ENCODE measurements at places on chromosomes 2 and 18. TPM values are rescaled to one million over a fixed set of nuclear protein-coding genes. Genes with fewer than 3 reads are reported as not detected.

DNA sequence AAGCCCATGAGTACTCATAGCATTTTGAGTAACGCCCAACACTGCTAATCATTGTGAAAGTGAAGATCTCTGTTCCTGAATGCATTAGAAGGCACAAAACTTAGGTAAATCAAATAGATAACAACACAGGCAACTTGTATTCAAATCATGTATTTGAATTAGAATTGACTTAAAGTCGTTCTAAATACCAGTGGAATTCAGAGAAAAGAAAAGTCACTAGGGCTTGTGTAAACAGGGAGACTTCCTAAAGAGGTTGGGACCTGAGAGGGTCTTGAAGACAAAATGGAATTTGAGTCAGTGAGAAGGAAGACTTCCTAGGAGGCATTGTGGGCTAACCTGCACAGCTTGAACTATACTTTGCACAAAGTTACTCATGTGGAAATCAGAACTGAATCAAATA, 127.2 kb downstream of the CTNNA2 start:
- no peaks in the 10 kb centered on the region for H3K4me1 ChIP-seq
- DNase-seq, result no peak
- H3K4me3 ChIP-seq, result no peak overlapping the region
- H3K27me3 ChIP-seq, result no peaks in the 10 kb centered on the region

- H3K4me3 ChIP-seq, result no peak overlapping the region
- H3K27ac ChIP-seq, result no peak overlapping the region
- peaks cover 12% of the 10 kb centered on the region for H3K27me3 ChIP-seq
- H3K4me1 ChIP-seq, result no peaks in the 10 kb centered on the region
Observed at GRCh38 chr18:75530566-75531211, 103.2 kb upstream of the SMIM21 start.

DNA sequence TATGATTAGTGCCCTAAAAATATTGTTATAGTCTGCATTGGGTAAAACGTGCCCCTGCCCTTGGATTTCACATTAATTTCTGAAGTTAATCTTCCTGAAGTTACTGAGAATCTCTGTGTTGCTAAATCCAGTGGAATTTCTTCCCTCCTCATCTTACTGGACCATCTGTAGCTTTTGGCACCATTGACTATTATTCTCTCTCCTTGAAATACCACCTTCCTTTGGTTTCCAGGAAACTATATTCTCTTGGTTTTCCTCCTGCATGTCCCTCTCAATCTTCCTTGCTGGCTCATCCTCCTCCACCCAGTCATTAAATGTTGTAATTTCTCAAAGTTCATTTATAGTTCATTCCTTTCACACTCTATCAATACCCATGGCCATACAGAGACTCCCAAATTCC, 110.6 kb upstream of the SLC35G4 start:
- H3K36me3 ChIP-seq, result no peaks in the 10 kb centered on the region
- H3K4me3 ChIP-seq, result no peak overlapping the region
- DNase-seq, result no peak

DNA sequence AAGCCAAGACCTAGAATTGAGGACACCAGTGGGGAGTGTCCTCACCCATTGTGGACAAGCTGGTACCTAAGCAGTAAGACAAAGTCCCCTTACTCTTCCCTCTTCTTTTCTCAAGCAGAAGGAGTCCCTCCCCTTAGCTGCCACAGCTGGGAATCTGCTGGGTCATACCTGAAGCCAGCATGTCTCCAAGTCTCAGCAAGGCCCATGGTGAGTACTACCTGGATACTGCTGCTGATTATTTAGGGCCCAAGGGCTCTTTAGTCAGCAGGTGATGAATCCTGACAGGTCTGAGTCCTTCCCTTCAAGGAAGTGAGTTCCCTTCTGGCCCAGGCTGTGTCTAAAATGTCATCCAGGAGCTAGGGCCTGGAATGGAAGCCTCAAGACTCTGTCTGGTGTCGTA, 198.6 kb upstream of the STK17B start:
- no peak overlapping the region for H3K27ac ChIP-seq
- H3K4me1 ChIP-seq, result no peaks in the 10 kb centered on the region
- DNase-seq, result no peak
- H3K27me3 ChIP-seq, result peaks cover 3% of the 10 kb centered on the region

GRCh38 chr2:211745295-211746097, 793.1 kb downstream of the ERBB4 start:
- H3K36me3 ChIP-seq, result no peaks in the 10 kb centered on the region
- DNase-seq, result no peak
- no peak overlapping the region for H3K4me3 ChIP-seq
- no peaks in the 10 kb centered on the region for H3K4me1 ChIP-seq
- H3K27me3 ChIP-seq, result no peaks in the 10 kb centered on the region

GRCh38 chr2:225402210-225402776, 2.8 kb downstream of the NYAP2 start:
- no peak overlapping the region for H3K27ac ChIP-seq
- H3K36me3 ChIP-seq, result no peaks in the 10 kb centered on the region
- H3K27me3 ChIP-seq, result peaks cover 15% of the 10 kb centered on the region

GRCh38 chr18:57727952-57728807, 74.9 kb downstream of the ATP8B1 start:
- no peaks in the 10 kb centered on the region for H3K27me3 ChIP-seq
- no peak overlapping the region for H3K4me3 ChIP-seq
- no peak overlapping the region for H3K27ac ChIP-seq

- H3K36me3 ChIP-seq, result no peaks in the 10 kb centered on the region
- H3K4me3 ChIP-seq, result no peak overlapping the region
- no peak overlapping the region for H3K27ac ChIP-seq
Observed at GRCh38 chr2:2107141-2107540, 223.9 kb downstream of the MYT1L start.

- DNase-seq, result no peak
- H3K27me3 ChIP-seq, result peaks cover 9% of the 10 kb centered on the region
- no peaks in the 10 kb centered on the region for H3K4me1 ChIP-seq
- H3K4me3 ChIP-seq, result no peak overlapping the region
- H3K36me3 ChIP-seq, result no peaks in the 10 kb centered on the region
Observed at GRCh38 chr2:119748135-119748534, 11.6 kb upstream of the PTPN4 start.

The NEURL3 gene
- total RNA-seq, result not detected

The WNT10A gene
- 1.7 TPM for total RNA-seq

The DPP4 gene
- total RNA-seq, result 27.0 TPM

Data from naive thymus-derived CD8-positive, alpha-beta T cell (primary cell).